ENCODE measurements at places on chromosomes 2 and 18. TPM values are rescaled to one million over a fixed set of nuclear protein-coding genes. Genes with fewer than 3 reads are reported as not detected.

GRCh38 chr18:75125382-75126331, 83.3 kb downstream of the PTGR3 start:
- peak; percentile 53 for DNase-seq

DNA sequence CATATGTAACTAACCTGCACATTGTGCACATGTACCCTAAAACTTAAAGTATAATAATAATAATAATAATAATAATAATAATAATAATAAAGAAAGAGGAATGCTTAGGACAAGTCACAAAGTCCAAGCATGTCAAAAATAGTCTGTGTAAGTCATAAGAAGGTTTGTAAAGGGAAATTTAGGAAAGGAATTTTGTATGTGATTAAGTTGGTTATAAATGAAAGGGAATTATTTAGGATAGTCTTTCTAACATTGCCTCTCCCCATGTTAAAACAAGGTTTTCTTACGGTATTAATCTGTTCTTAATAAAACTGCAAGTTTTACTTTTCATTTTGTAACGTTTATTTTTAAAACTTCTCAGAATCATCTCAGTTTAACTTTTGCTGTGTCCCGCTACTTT, 62.8 kb downstream of the SESTD1 start:
- no peak for DNase-seq

DNA sequence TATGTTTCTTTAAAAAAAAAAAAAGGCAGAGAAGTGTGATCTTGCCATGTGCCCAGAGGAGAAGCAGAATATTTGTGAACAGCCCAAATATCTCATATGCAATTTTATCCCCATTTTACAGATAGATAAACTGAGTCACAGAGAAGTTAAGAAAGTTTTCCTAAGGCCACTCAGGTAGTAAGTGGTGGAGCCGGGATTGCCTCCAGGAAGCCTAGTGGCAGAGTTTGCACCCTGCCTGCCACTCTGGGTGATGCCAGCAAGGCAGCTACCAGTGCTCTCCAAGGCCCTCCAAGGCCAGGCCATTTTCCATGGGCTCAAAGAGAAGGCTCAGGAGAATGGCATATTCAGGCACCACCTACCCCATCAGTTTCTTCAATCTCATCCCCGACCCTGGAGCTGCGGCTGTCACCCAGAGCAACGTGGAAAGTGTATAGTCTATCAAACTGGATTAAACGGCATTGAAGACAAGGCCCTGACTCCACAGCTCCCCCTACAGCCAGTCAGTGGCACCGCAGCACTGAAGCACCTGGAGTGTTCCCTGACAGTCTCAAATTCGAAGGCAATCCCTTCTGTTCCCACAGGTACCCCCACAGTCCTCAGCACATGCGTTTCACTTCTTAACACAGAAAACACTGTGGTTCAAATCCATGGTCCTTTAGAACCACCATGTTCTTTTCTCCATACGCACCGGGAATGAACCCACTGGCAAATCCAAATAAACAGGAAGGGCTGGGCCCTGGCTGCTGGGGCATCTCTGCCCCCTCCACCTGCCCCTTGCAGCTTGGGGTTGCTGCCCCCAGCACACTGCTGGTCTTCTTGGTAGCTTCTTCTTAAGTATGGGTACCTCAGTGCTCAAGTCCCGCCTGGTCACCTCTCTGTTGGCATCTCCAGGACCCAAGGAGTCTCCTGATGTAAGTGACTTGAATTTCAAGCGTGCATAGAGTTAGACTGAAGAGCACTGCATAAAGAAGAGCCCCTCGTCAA, 175.3 kb downstream of the INHBB start:
- peak; percentile 55 for DNase-seq

DNA sequence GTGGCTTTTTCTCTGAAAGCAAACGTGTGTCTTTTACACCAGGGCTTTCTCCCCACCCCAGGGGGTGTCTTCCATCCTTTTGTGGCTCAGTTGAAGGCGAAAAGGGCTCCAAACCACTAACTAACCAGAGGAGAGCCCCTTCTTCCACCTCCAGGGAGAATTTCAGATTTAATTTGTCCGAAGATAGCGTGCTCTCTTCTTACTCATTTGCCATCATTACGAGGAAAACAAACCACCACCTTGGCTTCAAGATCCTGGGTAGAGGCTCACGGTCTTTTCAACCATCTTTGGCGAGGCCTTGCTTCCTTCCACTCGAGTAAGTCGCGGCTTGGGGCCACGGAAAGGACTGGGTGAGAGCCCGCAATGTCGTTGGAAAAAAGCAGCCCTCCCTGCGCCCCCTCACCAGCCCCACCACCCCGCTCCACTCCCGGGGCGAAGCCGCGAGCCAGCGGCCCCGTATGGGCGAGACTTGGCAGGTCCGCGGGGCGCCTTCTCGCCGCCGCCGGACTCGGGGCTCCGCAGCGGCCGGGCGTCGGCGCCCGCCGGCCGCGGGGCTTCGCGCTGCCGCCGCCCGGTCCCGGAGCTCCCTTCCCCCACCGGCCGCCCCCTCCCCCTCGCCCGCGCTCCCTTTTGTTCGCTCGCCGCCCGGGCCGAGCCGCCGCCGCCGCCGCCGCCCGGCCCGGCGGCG, 1.7 kb upstream of the ZNF532 start:
- peak; percentile 28 for DNase-seq

The SESTD1 gene
- polyA plus RNA-seq, result 10.9 TPM

- peak; percentile 20 for DNase-seq
Measured at GRCh38 chr2:85861180-85861579, 27.6 kb downstream of the ST3GAL5 start.

DNA sequence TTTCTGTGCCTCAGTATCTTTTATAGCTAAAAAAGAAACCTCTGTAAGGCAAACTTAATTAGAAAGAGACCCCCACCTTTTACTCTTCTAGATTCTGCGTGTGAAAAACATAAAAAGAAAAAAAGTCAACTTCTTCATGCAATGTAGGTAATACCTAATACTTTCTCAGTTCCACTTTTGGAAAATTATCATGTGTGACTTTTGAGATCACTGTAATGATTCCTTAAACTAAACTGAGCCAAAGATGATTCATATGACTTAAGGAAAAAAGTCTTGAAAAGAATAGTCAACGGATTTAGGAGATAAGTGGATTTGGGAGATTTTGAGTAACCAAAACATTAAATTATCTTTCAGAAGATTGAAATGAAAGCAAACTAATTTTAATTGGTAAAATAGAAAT, 48.9 kb downstream of the PLEKHA3 start:
- DNase-seq, result no peak

DNA sequence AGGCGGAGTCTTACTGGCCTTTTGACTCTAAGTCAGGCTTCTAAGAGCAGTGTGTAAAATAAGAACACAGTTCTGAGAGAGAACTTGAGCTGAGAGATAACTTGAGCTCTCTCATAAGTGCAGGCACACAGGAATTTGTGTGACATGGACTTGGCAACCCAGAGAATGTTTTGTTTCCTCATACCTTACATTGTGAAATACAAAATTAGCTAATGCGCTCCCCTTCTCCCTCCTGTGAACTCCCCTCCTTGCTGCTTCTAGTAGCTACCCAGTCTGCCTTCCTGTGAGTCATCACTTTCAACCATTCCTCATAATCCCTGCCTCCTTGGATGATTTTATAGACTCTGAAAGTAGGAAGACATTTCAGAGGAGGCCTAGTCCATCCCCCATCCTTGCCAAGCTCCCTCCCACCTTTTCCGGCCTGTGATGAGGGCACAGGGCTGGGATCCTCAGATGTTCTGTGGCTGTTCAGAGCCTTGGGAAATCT, 22.6 kb downstream of the FER1L5 start:
- no peak for DNase-seq

The HOXD9 gene
- polyA plus RNA-seq, result 1.9 TPM

Measured in small intestine (tissue), 16 donors.